Stimulated activated CD4-positive, alpha-beta T cell treated with anti-CD3 and anti-CD28 coated beads, Interleukin-12 subunit alpha, Interleukin-12 subunit beta, amount 100 ng/mL, for 24 hours (primary cell): ENCODE measurements at places on chromosomes 1 and 21.

DNA sequence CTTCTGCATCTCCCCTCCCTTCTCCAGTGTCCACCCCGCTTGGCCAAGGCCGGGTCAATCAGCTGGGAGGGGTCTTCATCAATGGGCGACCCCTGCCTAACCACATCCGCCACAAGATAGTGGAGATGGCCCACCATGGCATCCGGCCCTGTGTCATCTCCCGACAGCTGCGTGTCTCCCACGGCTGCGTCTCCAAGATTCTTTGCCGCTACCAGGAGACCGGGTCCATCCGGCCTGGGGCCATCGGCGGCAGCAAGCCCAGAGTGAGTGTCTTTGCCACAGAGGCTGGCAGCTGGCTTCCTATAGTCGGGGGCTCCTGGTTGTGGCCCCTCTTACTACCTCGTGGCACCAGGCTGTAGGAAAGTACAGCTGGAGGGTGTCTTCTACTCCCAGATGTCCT is 3.6 kb downstream of the PAX7 start:
- DNase-seq = no peak

GRCh38 chr1:230992100-230992774 is 13.3 kb downstream of the ARV1 start:
- no peak for DNase-seq

DNA sequence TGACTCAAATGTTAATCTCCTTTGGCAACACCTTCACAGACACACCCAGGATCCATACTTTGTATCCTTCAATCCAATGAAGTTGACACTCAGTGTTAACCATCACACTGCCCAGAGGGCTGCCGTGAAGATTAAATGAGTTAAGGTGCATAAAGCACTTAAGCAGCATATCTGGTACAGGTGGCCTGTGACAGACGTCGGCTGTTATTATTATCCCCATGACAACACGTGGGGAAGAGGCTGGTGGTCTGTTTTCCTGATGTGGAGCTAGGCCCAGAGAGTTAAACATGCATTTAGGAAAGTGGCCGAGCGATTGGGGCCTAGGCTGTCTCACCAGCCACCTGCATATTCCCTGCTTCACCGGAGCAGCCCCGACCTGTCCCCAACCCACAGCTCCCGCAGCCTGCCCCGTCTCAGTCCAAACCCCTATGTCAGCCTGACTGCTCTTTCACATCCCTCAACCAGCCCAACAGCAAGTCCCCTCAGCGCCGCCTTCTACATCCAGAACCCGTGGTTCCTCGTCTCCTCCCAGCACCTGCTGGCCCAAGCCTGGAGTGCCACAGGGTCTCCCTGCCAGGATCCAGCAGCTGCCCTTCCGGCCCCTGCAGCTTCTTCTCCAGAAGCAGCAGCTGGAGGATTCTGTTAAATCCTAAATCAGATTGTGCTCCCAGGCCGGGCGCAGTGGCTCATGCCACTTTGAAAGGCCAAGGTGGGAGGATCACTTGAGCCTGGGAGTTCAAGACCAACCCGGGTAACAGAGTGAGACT is 77.9 kb downstream of the FBXO2 start:
- DNase-seq = no peak

- no peak for DNase-seq
These were observed 63.8 kb downstream of the RYR2 start for GRCh38 chr1:237105826-237106225.

DNA sequence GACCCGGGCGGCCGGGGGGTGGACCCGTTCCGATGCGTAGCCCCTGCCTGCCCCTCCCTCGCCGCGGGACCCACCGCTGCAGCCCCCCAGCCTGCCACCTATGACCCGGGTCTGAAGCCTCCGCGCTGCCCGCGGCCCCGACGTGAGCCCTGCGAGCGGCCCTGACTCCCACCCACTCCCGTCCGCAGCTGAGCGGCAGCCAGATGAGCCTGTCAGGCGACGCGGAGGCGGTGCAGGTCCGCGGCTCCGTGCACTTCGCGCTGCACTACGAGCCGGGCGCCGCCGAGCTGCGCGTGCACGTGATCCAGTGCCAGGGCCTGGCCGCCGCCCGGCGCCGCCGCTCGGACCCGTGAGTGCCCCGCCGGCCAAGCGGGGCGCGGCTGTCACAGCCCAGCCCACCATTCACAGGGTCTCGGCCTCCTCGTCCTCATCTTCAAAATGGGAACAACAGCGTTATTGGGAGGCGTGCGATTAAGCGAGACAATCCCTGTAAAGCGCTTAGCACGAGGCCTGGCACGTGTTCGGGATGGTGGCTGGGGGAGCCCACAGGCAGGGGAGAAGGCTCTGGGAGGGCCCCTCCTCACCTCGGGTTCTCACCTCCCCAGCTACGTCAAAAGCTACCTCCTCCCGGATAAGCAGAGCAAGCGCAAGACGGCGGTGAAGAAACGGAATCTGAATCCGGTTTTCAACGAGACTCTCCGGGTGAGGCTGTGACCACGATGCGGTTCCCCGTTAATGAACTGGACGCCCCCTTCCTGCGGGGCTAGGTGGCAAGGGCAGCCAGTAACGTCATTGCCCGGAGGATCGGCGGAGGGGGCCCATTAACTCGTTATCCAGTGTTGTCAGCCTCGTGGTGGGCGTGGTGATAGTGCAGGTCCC is 8.2 kb downstream of the SYTL1 start:
- DNase-seq = no peak

- DNase-seq = no peak
These were observed 24.5 kb upstream of the TARDBP start for GRCh38 chr1:10987840-10988417.

- DNase-seq = no peak
These were observed 68.4 kb downstream of the USP24 start for GRCh38 chr1:55146781-55147180.
